ENCODE measurements at places on chromosomes 2 and 18. TPM values are rescaled to one million over a fixed set of nuclear protein-coding genes. Genes with fewer than 3 reads are reported as not detected.

TEX44 gene
- total RNA-seq, result not detected

MYOM1 gene
- total RNA-seq, result 0.13 TPM

SPAG16 gene
- 26.5 TPM for total RNA-seq

ATOH8 gene
- 5.3 TPM for total RNA-seq

SKOR2 gene
- not detected for total RNA-seq

C2orf78 gene
- not detected for total RNA-seq

RFTN2 gene
- 4.5 TPM for total RNA-seq

TGFA gene
- 2.7 TPM for total RNA-seq

PRSS56 gene
- not detected for total RNA-seq

PIEZO2 gene
- 25.4 TPM for total RNA-seq

UGT1A8 gene
- not detected for total RNA-seq

DLGAP1 gene
- total RNA-seq, result under 0.01 TPM

HMSD gene
- 0.78 TPM for total RNA-seq

CNRIP1 gene
- total RNA-seq, result 39.2 TPM

SERPINB3 gene
- total RNA-seq, result under 0.01 TPM

HOXD3 gene
- not detected for total RNA-seq

CDKL4 gene
- total RNA-seq, result 0.32 TPM

LAMA1 gene
- 16.0 TPM for total RNA-seq

SPDYA gene
- 0.13 TPM for total RNA-seq

RGPD3 gene
- under 0.01 TPM for total RNA-seq

MARCHF4 gene
- 1.0 TPM for total RNA-seq

PKDCC gene
- 200 TPM for total RNA-seq

LOXHD1 gene
- total RNA-seq, result not detected

HOXD1 gene
- not detected for total RNA-seq

BOLA3 gene
- total RNA-seq, result 30.9 TPM

CD8B2 gene
- total RNA-seq, result not detected

MYO5B gene
- 2.3 TPM for total RNA-seq

GREB1 gene
- 0.13 TPM for total RNA-seq

UNC50 gene
- 32.7 TPM for total RNA-seq

CNGA3 gene
- total RNA-seq, result not detected

OTOF gene
- total RNA-seq, result not detected

DSG1 gene
- not detected for total RNA-seq

CSRNP3 gene
- 1.0 TPM for total RNA-seq

ABCG8 gene
- total RNA-seq, result not detected

UGT1A3 gene
- not detected for total RNA-seq

TMEM247 gene
- total RNA-seq, result not detected

RAB17 gene
- not detected for total RNA-seq

RNF152 gene
- total RNA-seq, result 10.0 TPM

BCL2 gene
- total RNA-seq, result 0.91 TPM

CRYGA gene
- not detected for total RNA-seq

RASGRP3 gene
- total RNA-seq, result 1.9 TPM

ITGA6 gene
- total RNA-seq, result 11.8 TPM

UBR3 gene
- total RNA-seq, result 10.9 TPM

SLC16A14 gene
- total RNA-seq, result 1.2 TPM

ACVR1C gene
- 2.2 TPM for total RNA-seq

PPP4R1 gene
- total RNA-seq, result 53.9 TPM

Measured in epithelial cell of alveolus of lung (primary cell).